HCT116 (cell line): ENCODE measurements at places on chromosomes 12 and 14.

- DNase-seq = no peak
Observed at GRCh38 chr12:107092669-107093416, 506 bp downstream of the CRY1 start.

GRCh38 chr14:92770484-92770883 is 22.1 kb upstream of the LGMN start:
- DNase-seq = no peak

DNA sequence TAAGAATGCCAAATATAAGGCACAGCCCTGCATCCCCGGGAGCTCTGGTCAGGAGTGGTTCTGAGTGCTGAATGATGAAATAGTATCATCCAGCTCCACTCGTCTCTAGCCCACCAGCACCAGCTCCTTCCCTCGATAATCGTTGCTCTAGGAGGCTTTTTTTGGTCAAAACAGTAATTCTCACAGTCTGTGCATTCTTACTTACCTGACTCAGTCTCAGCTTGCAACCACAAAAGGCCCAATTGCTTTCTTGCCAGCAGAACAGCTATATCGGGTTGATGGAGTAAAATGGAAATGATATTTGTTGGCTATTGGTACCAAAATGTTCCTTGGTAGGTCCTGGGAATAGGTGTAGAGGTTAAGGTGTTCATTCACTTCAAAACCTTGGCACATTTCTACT is 94.8 kb downstream of the BMP4 start:
- no peak for DNase-seq

DNA sequence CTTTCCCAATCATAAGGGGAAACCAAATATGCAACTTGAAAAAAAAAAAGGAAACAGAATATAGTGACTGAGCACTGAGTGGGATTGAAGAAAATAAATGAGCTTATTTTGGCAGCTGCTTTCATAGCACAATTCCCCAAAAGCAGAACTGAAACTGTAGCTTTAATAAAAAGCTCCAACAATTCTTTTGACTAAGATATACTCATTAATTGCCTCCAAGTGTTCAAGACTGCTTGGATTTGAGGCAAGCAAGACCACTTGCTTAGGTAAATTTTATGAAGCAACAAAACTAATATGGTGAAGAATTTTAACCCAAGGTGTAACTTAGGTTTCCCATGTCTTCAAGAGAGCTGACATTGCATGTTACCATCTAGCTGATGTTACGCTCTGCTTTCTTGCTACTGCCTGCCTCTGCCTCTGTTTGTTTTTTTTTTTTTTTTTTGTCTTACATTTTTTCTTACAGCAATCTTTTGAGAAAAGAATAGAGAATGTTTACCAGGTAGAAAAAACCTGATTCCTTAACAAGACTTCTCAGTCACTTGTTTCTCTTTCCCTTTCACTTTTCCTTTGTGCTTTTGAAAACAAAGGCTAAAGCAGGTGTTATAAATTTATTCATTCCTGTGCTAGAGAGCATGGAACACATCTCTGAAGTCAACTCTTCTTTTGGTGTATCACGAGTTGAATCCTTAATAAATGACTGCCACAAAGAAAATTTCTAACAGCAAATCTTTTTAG is 134.4 kb downstream of the BCAT1 start:
- no peak for DNase-seq

GRCh38 chr12:68749443-68749842 is 3.5 kb downstream of the SLC35E3 start:
- no peak for DNase-seq

DNA sequence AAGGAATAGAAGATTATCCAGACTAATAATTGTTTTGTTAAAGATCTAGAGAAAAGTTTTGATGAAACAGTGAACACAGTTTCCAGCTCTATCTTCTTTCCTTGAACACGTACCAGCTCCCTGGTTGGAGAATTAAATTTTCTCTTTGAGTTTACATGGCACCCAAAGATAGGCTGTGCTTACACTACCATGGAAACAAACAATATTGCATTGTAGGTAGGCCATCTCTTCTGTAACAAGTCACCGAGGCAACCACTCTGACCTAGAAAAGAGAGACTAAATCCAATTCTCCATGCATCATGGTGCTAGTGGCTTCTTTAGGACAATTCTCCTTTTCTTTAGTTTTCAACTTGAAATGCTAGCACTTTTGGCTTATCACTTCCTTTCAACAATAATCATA is 9.9 kb downstream of the BMAL2 start:
- no peak for DNase-seq

DNA sequence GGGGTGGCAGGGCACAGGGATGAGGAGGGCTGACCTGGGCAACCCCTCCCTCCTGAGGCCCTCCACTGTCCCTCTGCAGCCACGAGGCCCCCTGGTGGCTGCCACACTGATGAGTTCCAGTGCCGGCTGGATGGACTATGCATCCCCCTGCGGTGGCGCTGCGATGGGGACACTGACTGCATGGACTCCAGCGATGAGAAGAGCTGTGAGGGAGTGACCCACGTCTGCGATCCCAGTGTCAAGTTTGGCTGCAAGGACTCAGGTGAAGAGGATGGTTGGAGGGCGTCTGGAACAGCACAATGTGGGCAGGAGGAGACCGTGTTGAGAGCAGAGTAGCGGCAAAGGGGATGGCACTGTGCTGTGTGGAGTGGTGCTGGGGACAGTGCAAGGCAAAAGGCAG is 25.7 kb upstream of the LRP1-AS start:
- DNase-seq = no peak

GRCh38 chr14:50398189-50398580 is 1.5 kb upstream of the CDKL1 start:
- DNase-seq = no peak

DNA sequence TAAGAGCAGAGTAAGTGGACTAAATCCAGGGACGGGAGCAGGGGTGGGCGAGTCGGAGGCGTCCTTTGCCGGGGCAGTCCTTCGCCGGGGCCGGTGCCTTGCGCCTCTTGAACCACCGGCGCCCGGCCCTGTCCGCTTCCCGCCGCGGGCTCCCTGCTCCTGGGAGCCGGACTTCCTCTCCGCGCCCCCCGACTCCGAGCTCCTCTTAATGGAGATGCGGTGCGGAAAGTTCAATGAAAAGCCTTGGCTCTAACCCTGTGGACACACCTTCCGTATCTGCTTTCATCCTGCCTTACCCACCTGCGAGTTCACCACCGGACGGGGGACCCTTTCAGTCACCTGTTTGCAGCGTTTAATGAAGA is 412 bp downstream of the FGFR1OP2 start:
- peak; percentile 3 for DNase-seq

- no peak for DNase-seq
Observed at GRCh38 chr14:104689109-104689880, at the start of gene INF2. Gene INF2, plus strand, starts transcription at chr14:104689618. Its CDS starts 11,748 bp downstream, at chr14:104701366.

GRCh38 chr12:109591041-109591440 is 17.4 kb downstream of the MVK start:
- DNase-seq = no peak

DNA sequence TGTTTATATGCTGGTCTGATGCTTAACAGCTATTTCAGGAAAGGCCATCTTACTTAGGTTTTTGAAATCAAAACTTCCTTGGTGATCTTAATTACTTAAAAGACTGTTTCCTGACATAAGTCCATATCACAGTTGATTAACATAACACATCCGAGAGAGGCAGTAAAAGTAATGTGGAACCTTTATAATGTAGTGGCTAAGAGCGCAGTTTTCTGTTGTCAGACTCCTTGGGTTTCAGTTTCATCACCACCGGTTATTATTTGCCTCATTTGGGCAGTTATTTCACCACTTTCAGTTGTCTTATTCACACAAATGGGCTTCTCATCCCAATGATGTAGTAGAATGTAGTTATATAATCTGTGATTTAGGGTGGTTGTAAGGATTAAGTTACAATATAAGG is 30.9 kb downstream of the TBC1D15 start:
- no peak for DNase-seq

DNA sequence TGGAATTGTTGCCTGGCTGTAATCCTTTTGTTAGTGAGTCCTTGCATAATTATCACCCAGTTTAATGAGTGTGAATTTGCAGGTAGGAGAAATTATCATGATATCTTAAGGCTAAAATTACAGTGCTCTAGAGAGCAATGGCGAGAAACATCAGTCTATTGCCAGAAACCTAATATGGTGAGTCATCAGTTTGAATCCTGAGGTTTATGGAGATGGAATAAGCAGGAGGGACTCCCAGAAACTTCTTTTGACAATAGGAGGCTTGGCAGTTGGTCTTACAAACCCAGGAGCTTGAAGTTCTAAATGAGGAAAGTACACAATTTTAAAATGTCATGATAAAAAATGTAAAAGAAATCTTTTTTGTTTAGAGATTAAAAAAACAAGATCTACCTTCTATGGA is 31.5 kb upstream of the CRADD start:
- no peak for DNase-seq

GRCh38 chr12:92312463-92312964 is 166.9 kb upstream of the BTG1 start:
- DNase-seq = no peak

DNA sequence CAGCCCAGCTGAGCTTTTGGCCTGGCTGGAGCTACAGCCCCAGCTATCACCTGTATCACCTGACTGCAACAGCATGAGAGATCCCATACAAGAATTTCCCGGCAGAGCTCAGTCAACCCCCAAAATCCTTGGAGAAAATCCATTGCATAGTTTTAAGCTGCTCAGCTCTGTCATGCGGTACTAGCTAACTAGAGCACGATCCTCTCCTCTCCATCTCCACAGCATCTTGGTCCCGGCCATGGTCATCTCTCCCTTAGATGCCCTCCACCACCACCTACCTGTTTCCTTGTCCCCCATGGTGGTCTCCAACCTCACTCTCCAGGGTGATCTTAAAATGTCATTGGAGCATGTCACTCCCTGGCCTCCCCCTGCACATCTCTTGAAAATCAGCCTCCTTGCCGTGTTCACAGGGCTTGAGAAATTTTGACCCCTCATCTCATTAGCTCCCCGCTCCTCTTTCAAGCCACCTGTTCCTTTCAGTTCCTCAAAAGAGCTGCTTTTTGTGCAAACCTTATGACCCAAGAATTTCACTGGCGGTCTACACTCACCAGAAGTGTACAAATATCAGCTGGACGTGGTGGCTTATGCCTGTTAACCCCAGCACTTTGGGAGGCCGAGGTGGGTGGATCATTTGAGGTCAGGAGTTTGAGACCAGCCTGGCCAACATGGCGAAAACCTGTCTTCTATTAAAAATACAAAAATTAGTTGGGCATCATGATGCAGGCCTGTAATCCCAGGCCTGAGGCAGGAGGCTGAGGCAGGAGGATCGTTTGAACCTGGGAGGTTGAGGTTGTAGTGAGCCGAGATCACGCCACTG is 8.1 kb upstream of the CLMN start:
- DNase-seq = no peak

- no peak for DNase-seq
Observed at GRCh38 chr12:100437038-100437841, 36.4 kb upstream of the NR1H4 start.

GRCh38 chr12:130438711-130439110 is 101.0 kb downstream of the PIWIL1 start:
- no peak for DNase-seq

- DNase-seq = no peak
Observed at GRCh38 chr12:39404000-39404399, 38.9 kb downstream of the KIF21A start.

GRCh38 chr12:114851981-114852380 is 168.0 kb upstream of the TBX3 start:
- DNase-seq = no peak

- DNase-seq = no peak
Observed at GRCh38 chr12:26520109-26520508, 312.9 kb downstream of the ITPR2 start.

DNA sequence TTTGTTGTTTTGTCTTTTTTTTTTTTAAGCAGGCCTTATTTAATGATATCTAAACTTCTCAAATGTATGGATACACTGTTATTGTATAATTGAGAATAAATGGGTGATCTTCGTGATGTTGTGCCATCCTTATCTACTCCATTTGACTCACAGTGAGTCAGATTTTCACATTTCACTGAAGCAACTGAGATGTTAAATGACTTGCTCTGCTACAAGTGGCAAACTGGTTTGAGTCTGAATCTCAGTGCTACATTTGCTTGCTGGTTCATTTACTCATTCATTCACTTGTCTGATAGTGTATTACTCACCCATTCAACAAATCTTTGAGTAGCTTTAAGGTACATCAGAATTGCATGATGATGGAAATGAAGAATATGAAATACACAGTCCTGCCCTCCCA is 2.6 kb downstream of the KIAA0586 start:
- no peak for DNase-seq

GRCh38 chr14:77580964-77581505 is 35.4 kb downstream of the SPTLC2 start:
- DNase-seq = no peak

DNA sequence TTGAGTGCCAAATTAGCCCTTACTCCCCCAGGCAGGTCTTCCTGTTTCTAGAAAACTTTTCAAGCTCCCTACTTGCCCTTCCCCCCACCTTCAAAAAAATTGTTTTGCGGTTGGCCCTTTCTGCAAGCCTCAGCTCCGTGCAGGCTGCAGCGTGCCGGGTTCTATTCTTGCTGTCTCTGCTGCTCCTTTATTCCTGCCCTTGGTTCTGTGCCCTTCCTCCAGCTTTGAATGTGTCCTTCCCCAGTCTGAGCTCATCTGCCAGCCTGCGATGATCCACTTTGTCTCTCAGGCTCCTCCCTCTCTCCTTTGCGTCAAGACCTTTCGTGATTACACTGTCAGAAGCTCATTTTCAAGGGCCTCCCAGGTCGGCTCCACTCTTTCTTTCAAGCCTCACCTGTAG is 98.6 kb downstream of the IRF2BPL start:
- no peak for DNase-seq

GRCh38 chr12:125184213-125184967 is 119.2 kb downstream of the AACS start:
- DNase-seq = no peak

- DNase-seq = no peak
Observed at GRCh38 chr12:83065562-83065961, 378.9 kb downstream of the TMTC2 start.

DNA sequence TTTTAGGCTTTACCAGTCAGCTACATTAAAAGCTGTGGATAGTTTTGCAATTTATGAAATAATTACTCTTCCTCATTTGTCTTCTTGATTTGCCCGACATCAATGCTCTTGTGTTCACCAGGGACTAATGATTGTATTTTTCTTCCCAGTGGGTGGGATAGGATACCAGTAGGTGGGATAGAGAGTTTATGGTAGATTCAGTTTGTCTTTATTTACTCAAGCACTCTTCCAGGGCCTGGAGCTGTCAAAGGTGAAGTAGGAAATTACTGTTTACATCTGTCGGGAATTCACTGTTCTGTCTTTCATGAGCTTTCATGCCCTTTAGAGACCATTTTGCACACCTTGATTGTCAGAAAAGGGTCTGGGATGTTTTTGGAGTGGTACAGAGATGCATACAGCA is 36.6 kb downstream of the ETV6 start:
- DNase-seq = no peak

- no peak for DNase-seq
Observed at GRCh38 chr14:92497391-92497790, 16.2 kb upstream of the RIN3 start.

- DNase-seq = no peak
Observed at GRCh38 chr12:15720295-15720694, 68.9 kb downstream of the EPS8 start.

GRCh38 chr12:91974541-91975085 is 171.0 kb downstream of the BTG1 start:
- no peak for DNase-seq
